RPMI7951 (cell line): ENCODE measurements at places on chromosomes 6 and 20.

- DNase-seq: no peak
These were observed 11.0 kb downstream of the SCRT2 start for GRCh38 chr20:664576-664975.

DNA sequence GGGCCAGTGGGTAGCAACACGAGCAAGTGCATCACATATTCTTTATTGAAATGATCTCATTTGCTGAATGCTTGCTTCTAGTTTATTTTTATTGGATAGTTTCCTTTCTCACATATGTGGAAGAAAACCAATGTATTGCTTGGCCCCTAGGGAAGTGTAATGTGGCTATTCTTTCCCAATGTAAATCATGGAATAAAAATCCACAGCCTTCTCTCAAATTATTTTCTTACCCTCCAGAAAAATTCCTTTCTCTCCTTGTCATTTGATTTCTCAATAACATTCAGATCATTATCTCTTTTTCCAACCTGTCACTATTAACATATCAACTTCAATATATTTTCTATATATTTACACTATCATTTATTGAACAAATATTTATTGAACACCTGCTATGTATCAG, 51.9 kb upstream of the PTPRK start:
- peak; percentile 63 for DNase-seq

DNA sequence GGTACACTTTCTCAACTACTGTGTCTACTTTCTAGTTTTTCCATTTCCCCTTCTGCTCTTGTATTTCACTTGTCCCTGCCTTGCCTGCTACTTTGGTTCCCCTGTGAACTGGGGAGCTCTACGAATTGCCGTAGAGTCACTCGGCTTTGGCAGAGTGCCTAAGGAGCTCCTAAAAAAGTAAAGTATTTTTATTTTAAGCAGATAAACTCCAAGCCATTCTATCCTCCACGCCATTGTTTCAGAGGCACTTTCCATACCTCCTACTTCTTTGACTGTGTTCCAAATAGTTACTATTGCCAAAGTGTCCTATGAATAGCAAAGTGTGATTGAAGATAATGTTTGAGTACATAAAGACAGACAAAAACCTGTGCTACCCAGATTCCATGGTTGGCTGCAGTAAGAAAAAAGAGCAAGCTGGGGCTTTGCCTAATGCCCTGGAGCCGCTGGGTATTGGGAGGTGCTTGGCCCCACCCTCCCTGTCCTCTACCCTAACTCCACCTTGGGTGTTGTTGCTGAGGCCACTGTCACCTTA, 5.1 kb upstream of the MBOAT1 start:
- DNase-seq: no peak

DNA sequence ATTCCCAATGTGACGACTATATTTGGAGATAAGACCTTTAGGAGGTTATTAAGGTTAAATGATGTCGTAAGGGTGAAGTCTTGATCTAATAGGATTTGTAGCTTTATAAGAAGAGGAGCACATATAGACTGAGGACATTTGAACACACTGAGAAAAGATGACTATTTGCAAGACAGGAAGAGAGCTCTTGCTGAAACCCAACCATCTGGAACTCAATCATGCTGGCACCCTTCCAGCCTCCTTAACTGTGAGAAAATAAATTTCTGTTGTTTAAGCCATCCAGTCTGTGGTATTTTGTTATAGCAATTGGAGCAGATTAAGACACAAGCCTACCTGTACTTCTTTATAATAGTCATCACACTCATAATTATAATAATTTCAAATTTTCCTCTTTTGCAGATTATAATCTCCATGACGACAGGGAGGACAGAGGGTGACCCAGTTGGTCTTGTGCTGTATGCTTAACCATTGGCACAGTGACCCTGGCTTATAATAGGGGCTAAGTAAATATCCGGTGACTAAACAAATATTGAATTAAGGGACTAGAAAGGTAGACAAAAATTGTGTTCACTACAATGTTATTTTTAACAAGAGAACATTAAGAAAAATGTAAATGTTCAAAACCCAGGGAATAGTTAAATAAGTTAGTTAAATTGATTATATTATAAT, 206.4 kb upstream of the HDDC2 start:
- DNase-seq: peak; percentile 49

DNA sequence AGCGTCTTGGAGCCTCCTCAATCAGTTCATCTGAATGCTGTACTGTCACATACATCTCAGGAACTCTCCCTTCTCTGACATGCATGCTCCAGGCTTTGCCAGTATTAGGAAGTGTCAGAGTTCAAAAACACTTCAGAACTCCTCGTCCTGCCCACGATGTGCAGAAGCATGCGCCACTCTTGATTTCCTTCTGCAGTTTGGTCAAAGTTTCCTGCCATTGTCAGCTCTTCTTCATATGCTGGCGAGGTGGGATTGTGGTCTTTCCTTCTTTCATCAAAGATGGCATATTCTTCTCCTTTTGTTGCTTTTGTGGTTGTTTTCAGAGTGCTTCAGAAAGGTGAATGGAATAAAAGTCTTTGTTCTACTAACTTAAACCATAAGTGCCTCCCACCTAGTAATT, 21.0 kb downstream of the SLC13A3 start:
- no peak for DNase-seq

- no peak for DNase-seq
These were observed 695.9 kb downstream of the EPHA7 start for GRCh38 chr6:92723390-92723931.

DNA sequence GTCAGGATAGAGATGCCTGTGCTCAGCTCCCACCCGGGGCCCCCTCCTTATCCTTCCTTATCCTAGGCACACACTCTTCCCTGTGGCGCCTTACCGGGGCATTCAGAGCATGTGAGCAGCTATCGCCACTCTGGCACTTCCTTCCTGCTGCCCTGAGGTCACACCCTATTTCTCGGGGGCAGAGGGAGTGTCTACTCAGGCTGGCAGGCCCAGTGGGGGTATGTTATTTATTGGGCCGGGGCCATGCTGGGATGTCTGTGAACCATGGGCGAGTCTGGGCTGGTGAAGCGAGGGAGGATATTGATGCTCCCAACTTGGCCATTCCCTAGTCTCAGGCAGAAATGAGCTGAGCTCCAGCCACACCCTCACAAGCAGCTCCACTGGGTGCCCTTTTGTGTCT, 3.9 kb upstream of the LY6G6D start:
- no peak for DNase-seq

- no peak for DNase-seq
These were observed 4.4 kb upstream of the PLCB1 start for GRCh38 chr20:8127553-8128255.

DNA sequence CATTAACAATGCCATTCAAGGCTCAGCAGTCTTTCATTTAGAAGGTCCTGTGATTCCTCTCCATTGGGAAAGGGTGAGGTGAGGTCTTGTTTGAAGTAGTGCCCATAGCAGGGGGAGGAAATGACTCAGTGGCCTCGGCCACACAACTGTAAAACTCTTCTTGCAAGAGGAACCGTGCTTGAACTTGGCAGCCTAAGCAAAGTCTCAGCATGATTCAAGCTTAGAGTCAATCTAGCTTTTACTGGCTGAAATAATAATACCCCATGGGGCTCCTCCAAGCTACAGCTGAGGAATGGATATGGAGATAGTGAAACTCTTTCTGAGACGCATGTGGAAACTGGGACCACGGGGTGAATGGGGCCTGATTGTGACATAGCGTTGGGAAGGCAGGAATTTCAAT, 428.2 kb downstream of the BMP2 start:
- peak; percentile 55 for DNase-seq

- DNase-seq: no peak
These were observed 38.5 kb downstream of the PXDC1 start for GRCh38 chr6:3712827-3713665.

DNA sequence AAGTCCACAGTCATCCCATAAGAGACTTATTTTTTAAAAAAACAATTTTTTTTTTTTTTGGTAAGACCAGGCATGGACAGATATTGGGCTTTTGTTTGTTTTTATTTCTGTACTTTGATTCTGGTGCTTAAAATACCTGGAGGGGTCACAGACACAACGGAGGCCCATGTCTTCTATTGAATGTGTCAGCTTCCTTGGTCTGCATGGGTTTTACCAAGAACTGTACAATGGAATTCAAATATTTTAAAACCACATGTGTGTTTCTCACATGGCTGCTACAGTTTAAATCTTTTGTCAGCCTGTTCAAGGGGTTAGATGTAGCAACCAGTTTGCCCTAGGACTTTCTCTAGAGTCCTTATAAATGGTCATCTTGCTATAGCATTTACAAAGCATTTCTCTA, 139.8 kb downstream of the SOX4 start:
- DNase-seq: no peak

DNA sequence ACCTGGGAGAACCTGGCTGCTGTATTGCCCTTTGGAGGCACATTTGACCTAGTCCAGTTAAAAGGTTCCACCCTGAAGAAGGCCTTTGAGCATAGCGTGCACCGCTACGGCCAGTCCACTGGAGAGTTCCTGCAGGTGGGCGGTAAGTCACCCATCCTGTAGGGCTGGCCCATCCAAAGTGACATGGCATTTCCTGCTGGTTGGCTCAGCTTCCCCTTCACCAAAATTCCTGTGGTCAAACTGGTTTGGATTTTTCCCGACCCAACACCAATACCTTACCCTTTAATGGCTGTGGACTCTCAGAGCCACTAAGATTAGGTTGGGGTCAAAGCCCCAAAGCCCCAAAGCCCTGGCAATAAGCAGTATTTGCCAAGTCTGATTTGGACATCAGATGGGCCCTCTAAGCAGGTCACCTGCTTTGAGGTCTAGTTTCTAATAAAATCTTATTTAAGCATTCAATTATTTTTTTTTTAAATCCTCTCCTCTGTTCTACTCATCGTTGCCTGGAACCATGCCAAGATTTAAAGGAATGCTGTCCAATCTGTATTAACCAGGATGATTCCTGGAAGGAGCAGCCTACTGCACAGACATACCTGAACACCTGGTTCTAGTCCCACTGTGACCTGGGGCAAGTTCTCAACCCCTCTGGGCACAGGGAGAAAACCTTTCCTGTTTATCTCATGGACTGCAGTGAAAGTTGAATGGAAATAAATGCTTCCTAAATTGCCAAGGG, 40.8 kb downstream of the NT5E start:
- peak; percentile 65 for DNase-seq

GRCh38 chr6:30814146-30815040, 69.9 kb upstream of the DDR1 start:
- peak; percentile 87 for DNase-seq

- DNase-seq: no peak
These were observed 50.3 kb downstream of the MYH7B start for GRCh38 chr20:35006009-35006408.

DNA sequence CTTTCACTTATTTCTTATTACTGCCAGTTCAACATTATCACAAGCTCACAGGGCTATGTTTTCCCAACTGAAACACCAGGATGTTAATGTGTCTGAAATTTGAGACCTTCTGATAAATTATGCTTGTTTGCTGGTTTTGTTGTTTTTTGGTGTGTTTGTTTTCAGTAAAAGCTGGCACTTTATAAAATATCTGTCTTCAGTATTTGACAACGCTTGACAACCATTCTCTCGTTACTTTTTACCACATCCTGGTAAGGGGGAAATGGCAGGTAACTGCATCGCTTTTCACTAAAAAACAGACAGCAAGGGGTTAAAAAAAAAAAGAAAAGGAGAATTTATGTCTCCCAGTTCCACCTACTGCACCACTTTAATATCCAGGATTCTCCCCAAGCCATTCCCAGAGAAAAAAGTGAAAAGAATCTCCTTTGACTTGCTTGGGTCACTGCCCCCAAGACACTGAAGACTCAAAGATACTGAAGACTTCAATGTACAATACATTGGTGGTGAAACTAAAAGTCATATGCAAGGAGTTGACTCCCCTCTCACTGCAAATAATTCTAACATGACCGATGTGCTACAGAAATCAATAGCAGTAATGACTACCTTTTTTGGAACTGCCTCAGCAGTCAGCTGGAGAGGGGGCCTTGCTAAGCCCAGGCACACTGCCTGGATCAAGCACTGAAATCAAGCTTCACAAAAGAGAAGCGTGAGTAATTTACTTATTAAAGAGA, 88.9 kb downstream of the HIVEP2 start:
- no peak for DNase-seq

DNA sequence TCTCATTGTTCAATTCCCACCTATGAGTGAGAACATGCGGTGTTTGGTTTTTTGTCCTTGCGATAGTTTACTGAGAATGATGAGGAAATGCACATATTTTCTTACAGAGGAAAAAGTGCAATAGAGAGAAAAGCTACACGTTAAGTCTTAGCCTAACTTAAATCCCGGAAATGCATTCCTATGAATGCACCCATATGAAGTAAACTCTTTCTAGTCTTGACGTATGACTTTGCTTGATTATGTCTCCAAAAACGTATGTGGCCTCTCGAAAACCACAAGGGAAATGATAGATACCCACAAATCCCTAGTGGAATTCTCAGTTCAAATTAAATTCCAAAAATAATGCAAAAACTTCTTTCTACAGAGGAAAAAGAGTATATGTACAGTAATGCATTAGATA, 90.7 kb upstream of the SASH1 start:
- DNase-seq: peak; percentile 23

DNA sequence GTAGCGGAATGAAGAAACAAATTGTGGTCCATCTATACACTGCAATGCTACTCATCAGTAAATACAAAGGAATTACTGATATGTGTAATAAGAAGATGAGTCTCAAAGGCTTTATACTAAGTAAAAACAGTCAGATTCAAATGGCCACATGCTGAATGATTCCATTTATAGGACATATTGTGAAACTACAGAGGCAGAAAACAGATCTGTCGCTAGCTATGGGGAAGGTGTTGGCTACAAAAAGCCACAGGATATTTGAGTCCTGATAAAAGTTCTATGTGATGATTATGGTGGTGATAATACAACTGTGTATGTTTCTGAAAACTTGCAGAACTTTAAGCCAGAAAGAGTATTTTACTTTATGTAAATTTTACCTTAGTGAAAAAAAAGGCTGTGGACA, 313.2 kb downstream of the HDGFL1 start:
- no peak for DNase-seq

DNA sequence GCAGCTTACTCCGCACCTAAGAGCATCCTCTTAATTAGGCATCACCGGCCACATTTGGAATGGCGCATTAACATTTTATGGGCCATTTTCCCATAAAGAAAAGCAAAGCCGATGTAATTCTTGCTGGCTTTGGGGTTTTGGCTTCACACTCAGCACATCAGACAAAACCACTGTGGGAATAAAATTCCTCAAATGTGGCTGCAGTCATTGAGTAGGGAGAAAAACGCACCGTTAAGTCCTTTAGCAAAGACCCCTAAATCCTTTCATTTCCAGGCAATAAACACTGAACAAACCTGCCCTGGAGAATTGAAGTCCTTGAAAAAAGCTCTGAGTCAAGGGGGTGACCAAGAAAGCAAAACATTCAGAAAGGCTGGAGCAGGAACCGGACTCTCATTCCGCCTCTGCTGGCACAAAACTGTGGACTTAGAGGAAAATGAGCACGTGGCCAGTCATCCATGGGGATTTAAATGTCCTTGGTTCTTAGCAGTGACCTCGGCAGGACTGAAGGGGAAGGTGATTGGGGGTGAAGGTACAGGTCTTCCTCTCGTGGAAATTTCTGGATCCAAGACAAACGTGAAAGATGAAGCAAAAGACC, 102.9 kb downstream of the CDH4 start:
- DNase-seq: no peak

DNA sequence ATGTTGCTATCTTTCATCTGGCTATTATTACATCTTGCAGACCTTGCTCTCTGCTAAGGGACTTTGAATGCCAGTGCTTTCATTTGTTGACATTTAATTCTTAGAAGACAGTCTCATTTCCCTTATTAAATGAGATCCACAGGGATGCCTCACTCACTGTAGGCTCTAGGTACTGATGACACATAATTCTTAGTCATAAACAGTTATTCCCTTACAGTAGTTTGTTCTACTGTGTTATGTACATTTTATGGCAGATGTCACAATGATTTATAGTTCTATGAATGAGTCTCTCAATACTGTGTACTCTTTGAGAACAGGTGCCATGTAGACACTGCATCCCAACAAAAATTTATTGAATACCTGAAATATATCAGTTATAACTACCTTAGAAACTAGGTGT, 70.3 kb downstream of the FAM83B start:
- peak; percentile 3 for DNase-seq
